Nephron progenitor cell (in vitro differentiated cells): ENCODE measurements at places on chromosomes 1 and 21.

DNA sequence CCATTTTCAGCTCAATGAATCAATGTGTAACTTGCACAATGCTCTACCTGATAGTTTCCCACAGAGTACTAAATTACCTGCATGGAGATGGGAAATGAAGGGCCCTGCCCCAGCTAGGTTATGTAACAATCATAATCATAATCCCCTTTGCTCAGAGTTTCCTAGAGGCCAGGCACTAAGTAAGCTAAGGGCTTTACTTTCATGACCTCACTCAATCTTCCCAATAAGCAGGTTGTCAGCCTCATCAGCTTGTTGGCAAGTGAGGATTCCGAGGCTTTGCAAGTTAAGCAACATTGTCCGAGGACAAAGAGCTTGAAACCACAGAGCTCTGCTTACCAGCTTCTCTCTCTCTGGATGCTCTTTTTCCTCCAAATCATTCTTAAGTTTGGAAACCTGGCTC, 64.1 kb upstream of the NTPCR start:
- DNase-seq, result no peak

- DNase-seq, result no peak
Measured at GRCh38 chr1:100358210-100358609, 5.9 kb downstream of the CDC14A start.

DNA sequence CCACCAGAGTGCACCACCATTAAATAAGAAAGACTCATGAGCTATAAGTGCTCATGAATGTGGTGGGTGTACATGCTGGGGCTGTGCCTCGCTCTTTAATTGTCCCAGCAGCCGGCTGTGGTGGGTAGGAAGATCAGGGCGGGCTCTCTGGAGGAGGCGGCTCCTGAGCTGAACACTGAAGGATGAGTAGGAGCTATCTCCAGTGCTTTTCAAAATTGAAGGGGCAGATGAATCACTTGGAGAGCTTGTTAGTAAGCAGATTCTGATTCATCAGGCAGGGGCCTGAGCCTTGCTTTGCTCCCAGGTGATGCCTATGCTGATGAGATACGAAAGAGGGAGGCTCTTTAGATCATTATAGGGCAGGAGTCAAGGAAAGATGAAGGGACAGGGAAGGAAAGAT, 54.1 kb downstream of the ETS2 start:
- DNase-seq, result no peak

DNA sequence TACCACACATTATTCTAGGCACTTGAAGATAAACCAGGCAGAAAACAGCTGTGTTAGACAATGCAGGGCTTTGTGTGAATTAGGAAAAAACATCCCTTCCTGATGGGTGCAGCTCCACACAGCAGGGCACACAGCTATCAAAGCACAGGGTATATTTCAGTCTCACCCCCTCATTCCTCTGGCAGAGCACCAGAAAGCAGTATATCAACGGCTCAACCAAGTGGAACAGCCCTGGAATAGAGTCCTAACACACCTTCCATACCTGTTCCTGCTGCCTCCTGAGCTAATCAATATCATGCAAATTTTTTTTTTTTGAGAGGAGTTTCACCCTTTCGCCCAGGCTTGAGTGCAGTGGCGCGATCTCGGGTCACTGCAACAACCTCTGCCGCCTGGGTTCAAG, 32.1 kb downstream of the LYST start:
- no peak for DNase-seq

GRCh38 chr1:27399251-27400025, 7.0 kb downstream of the GPR3 start:
- no peak for DNase-seq

GRCh38 chr1:12148160-12148957, 18.4 kb upstream of the TNFRSF1B start:
- DNase-seq, result no peak

- peak; percentile 49 for DNase-seq
Measured at GRCh38 chr1:18949686-18950400, 6.6 kb downstream of the IFFO2 start.

- DNase-seq, result no peak
Measured at GRCh38 chr1:189117072-189117770, 1360.4 kb downstream of the BRINP3 start.
